Cerebellum (tissue), 4 donors: ENCODE measurements at places on chromosomes 11 and 22. TPM values are rescaled to one million over a fixed set of nuclear protein-coding genes. Genes with fewer than 3 reads are reported as not detected.

Gene RTN4RL2
- 1.2 TPM for total RNA-seq

Gene RFPL2
- 0.73 TPM for total RNA-seq

Gene SYT13
- total RNA-seq = 62.3 TPM

- no peak for DNase-seq
Measured at GRCh38 chr11:57476047-57476756, 15.9 kb downstream of the RTN4RL2 start.

GRCh38 chr11:122714484-122714883, 59.0 kb downstream of the UBASH3B start:
- DNase-seq = no peak

DNA sequence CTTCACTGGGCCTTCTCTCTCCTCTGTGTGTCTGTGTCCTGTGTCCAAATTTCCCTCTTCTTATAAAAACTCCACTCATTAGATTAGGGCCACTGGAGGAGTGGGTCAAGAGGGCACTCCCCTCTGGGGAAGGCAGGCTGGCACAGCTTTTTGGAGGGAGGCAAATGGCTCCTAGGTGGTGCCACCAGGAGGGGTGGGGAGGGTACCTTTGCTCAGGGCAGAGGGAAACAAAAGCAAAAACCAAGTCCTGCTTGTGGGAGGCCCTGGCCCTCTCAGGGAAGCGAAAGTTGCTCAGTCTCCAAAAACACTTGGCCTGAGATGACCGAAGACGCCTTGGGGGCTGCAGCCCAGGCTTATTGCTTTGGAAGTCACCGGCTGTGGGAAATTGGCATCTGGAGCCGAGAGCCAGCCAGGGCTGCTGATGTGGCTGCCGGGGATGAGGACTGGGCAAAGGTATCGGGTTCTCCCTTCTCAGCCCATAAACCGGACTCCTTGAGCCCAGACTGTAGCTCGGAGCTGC, 48.2 kb upstream of the ANO1 start:
- no peak for DNase-seq

DNA sequence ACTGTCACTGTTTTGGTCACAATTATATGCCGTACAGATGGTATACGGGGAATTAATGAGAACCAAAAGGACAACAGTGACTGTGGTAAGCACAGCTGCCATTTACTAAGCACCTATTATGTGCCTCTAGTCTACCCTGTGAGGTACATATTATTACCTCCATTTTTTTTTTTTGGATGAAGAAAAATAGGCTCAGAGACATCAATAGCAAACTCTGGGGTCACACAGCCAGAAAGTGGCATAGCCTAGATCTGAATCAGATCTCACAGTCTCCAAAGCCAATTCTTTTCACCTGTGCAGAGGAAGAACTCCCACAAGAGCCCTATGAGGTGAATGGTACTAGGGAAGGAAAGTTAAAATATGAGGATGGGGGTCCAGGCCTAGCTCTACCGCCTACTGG, 68.9 kb downstream of the USP35 start:
- DNase-seq = no peak

DNA sequence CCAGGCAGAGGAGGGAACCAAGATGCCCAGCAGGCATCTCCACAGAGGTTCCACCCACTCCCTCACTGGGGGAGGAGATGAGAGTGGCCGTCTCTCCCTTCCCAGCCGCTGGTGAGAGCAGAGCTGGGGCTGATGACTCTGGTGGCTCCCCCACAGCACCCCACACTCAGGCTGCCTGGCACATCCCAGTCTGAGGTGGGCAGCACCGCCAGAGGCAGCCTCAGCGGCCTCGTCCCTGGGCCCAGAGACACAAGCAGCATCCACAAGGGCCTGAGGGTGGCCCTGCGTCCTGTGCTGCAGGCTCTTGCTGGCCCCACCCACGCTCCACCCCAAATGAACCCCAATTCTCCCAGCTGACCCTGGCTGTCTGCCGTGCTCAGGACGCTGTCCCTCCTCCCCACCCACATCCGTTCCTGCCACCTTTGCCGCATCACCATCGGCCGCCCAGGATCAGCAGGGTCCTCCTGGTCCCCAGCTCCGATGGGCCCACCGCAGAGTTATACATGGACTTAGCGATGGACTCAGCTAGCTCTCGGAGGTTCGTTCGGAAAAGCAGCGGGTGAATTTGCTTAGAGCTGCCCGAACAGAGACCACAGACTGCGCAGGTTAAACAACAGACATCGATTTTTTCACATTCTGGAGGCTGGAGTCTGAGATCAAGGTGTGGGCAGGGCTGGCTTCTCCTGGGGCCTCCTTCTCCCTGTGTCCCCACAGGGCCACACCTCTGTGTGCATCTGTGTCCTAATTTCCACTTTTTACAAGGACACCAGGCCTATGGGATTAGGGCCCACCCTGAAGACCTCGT, 20.2 kb upstream of the CTSD start:
- DNase-seq = no peak

- no peak for DNase-seq
Measured at GRCh38 chr11:112249871-112250610, 10.6 kb downstream of the PLET1 start.

DNA sequence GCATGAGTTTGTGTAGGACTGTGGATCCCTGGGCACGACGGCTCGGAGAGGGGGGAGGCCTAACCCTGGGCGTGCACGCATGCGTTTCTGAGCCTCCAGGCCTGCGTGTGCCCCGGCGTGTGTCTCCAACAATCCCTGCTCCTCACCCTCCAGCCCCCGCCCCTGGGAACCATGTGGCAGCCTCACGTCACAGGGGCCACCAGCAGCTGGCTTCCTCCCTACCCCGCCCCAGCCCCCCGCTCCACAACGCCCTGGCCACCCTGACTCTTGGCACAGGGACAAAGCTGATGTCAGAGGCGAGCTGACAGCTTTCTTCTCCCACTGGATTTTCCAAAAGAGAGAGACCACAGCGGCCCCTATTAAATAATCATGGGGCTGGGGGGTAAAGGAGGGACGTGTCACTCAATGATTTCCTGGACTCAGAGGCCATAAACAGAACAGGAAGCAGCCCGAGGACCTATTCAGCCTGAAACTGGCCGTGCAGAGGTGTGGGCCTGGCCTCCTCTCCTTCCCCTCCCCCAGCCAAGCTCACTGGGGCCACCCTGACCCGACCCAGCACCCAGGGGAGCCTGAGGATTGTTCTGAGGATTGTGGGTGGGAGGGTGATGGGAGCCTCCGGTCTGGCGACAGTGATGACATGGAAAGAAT, 6.8 kb upstream of the LIF start:
- no peak for DNase-seq

- DNase-seq = no peak
Measured at GRCh38 chr11:123047947-123048293, 14.0 kb downstream of the HSPA8 start.

GRCh38 chr11:18650859-18651557, 16.9 kb upstream of the SPTY2D1 start:
- DNase-seq = no peak

- no peak for DNase-seq
Measured at GRCh38 chr22:17241576-17242330, 22.5 kb upstream of the ADA2 start.
